ENCODE measurements at places on chromosomes 16 and 17.

GRCh38 chr17:72571813-72572396, 451.1 kb downstream of the SOX9 start:
- DNase-seq, result no peak

- DNase-seq, result no peak
These were observed 31.7 kb downstream of the ZFPM1 start for GRCh38 chr16:88484505-88485365.

DNA sequence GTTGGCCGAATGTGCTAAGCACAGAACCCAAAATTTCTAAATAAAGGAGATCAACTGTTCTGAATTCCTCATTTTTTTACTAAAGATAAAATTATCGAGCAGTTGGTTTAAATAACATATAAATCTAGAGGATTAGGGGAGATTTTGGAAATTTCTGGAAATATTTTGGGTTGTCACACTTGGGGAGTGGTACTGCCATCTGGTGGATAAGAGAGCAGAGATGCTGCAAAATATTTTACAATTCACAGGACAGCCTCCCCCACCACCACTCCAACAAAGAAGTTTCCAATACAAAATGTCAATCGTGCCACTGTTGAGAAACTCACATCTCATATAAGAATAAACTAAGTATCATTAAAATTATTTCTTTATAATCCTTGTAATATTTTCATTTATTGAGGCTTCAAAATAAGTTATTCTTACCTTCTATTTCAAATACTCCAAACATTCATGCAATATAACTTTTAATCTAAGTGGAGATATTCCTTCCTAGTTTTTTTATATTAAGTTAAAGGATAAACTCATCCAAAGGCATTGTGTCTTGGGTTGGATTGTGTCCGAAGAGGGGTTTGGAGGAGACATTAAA, 17.0 kb upstream of the ABCA8 start:
- DNase-seq, result no peak

DNA sequence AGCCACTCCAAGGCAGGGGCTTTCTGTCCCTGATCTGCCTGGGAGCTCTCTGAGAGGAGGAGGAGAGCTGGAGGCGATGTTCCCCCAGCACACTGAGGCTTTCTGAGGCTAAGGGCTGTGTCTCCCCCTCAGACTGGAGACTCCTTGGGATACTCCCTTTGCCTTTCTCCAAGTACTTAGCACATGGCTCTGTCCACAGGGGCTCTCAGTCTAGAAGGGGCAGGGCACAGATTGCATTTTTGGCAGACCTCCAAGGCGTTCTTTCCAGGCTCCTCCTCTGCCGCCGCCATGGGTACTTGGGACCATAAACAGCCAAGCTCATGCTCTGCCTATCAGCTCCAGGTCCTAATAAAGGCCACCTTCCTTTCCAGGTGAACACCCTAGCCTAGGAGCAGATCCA, 1.8 kb upstream of the GIP start:
- DNase-seq, result no peak

DNA sequence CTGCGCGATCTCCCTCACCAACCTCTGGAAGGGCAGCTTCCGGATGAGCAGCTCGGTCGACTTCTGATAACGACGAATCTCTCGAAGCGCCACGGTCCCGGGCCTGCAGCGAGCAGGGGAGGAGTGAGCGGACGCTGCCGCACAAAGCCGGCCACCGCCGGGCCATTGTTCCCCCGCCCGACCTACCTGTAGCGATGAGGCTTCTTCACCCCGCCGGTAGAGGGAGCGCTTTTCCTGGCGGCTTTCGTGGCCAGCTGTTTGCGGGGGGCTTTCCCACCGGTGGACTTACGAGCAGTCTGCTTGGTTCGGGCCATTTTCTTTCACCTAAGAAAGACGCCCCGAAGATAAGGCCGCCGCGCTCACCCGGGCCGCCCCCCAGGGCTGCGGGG, 5.8 kb upstream of the UNK start:
- peak; percentile 79 for DNase-seq

GRCh38 chr16:10752843-10753523, 9.3 kb downstream of the NUBP1 start:
- DNase-seq, result no peak

DNA sequence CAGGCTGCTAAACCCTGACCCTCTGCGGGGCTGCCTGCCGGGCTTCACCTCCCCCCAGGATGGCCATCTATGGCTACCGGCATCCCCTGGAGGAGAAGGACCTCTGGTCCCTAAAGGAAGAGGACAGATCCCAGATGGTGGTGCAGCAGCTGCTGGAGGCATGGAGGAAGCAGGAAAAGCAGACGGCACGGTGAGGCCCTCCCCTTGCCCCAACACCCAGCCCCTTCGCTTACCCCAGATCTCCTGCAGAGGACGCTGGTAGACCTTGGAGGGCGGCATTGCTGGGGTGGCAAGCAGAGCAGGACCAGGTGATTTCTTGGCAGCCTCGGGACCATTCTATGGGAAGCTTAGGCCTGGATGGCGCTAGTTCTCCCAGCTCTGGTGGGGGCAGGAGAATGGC, 24.5 kb downstream of the ABCC3 start:
- no peak for DNase-seq

GRCh38 chr16:26050472-26050871, 358.7 kb downstream of the HS3ST4 start:
- no peak for DNase-seq

GRCh38 chr16:29315046-29315445, 91.5 kb downstream of the NPIPB11 start:
- no peak for DNase-seq

DNA sequence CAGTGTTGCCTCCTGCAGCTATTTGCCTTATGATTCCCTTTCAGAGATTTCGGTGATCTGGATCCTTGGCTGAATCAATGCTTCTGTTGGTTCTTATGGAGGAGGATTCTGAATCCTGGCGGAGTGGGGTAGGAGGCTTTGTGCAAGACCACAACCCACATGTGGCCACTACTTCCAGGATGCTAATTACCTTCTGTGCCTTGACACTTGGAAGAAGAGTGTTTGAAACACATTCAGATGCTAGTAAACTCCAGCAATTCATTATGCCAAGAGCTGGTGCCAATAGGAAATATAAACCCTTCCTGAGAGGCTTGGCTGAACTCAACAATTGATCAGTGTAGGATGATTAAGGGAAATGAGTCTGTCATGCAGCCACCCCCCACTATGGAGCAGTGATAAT, 12.1 kb upstream of the NLRP1 start:
- DNase-seq, result no peak

GRCh38 chr16:4450931-4451519, 23.4 kb downstream of the NMRAL1 start:
- no peak for DNase-seq

- no peak for DNase-seq
These were observed 8.8 kb downstream of the CNP start for GRCh38 chr17:41975099-41976083.

GRCh38 chr17:30395398-30396022, 16.8 kb downstream of the CPD start:
- DNase-seq, result peak; percentile 32

GRCh38 chr17:69402052-69402451, 12.4 kb upstream of the MAP2K6 start:
- DNase-seq, result no peak

DNA sequence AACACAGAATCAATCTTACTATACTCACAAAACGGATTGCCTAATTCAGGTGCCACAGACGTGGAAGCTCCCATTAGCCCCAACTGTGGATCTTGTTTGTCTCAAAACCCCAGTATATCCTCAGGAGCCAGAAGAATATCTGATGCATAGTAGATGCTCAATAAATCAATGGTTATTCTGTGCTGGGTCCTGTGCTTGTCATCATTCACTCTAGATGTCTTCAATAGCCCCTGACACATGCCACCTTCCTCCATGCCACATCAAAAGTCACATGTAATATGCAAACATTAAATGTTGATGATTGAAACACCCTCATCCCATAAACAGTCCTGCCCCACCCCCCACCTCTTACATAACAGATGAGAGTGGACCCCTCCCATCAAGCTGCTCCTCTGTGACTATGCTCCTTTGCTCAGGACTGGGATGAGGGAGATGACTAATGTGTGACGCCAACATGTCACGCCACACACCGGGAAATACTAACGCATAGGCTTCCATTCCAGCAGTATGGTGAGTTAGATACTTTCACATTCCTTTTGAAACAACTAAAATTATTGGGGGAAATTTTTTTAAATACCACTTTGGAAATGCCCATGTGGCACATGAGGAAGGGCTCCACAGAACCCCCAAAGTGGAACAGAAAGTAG, 267.6 kb upstream of the SDK2 start:
- DNase-seq, result no peak

GRCh38 chr16:51402785-51403184, 251.7 kb upstream of the SALL1 start:
- no peak for DNase-seq

DNA sequence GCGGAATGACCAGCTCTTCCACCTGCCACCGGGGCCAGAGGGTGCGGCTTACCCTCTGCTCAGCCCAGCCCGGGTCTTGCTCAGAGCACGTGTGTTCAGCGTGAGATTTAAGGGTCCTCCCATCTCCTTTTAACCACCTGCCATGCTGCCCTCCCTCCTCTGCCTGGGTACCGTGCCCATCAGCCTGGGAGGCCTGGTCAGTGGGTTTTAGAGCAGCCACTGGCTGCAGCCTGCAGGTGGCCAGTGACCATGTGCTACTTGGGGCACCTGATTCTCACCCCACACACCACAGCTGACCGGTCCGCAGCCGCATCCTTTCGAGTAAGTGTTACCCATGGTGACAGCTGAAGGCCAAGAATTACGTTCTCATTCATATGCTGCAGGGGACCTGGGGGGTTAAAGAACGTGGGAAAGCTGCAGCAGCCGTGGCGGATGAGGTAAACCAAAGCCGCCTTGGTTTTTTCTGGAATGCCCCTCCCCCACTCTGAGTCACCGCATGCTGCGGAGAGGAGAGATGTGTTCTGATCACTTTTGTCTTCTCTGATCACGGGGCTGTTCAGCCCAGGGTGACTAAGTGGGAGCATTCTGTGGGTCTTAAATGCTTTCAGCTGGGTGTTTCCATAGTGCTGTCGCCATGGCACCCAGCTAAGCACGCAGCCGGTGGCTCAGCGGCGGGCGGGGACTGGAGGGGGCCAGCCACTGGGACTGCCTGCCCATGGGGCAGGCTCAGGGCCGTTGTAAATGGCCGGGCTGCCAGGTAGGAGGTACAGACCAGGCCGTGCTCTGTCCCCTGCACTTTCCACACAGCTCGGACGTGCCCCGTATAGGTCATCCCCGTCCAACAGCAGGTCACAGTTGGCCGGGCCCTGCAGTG, 59.8 kb downstream of the BAIAP2 start:
- DNase-seq, result peak; percentile 69

DNA sequence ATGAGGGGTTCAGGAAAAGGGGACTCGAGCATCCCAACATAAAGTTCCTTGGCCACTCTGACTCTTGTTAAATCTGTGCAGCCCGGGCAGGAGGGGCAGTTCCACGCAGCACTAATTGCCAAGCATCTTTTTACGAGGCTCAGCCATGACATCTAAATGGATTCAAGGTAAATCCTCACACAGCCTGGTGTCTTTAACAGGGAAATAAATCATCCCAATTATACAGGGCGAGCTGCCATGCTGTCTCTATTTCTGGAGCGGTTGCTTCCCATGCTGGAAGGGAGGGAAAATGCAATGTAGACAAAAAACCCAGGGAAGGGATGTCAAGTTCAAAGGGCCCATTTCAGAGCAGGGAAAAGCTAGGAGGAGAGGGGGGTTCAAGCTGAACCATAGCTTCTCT, 110.0 kb downstream of the GAS7 start:
- DNase-seq, result no peak

GRCh38 chr17:53100126-53100525, 722.6 kb upstream of the KIF2B start:
- DNase-seq, result peak; percentile 25

GRCh38 chr17:63696381-63696961, 3.5 kb downstream of the LIMD2 start:
- DNase-seq, result no peak

Data from NCI-H2081 (cell line).